Urothelium cell line (cell line): ENCODE measurements at places on chromosomes 5 and 9.
A peak's percentile ranks its signal among the peaks of the same experiment; 100 is the strongest.

DNA sequence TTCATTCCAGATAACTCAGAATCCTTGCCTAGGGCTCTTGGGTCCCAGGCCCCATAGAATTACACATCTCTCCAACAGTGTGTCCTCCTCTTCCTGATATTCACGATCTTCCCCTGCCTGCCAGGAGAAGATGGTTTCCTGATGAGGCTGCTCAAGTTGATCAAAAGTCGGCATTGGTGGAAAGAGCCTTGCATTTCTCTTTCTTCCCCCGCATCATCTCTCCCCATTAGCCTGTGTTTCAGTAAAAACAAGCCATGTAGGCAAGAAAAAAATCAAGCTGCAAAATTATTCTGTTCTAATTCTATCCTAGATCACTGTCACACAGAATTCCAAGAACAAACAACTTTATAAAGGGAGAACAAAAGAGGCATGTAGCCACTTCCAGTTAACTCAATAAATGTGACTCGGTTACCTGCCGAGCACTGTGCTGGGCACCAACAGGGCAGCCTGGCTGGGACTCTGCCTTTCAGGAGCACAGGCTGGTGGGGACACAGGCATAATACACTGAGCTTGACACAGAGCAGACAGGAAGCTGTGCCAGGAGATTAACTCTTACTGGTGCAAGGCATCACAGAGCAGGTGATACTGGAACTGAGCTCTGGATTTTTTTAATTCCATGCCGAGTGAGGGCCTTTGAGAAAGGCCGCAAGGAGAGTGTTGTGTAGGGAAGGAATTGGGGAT lies 25.6 kb downstream of the TMOD1 start:
- no peak for DNase-seq

DNA sequence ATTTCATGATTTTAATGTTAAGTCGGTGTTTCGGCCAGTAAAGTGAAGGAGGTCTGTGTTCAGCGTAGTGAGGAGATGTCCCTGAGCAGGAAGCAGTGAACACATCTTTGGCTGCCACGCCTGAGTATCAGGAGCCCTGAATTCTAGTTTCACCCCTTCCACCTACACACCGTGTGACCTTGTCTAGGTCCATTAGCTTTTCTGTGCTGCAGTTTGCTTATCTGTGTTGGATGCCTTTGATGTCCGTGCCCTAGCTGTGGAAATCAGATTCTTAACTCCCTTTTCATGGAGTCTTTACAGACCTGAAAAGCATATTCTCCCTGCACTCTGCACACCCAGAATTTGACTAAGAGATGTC lies 601 bp downstream of the FBXO38 start:
- peak; percentile 11 for DNase-seq

GRCh38 chr9:2261421-2262103 lies 246.4 kb downstream of the SMARCA2 start:
- no peak for DNase-seq

GRCh38 chr9:77595426-77596095 lies 52.6 kb downstream of the GNA14 start:
- no peak for DNase-seq

GRCh38 chr9:20022410-20022809 lies 233.6 kb upstream of the SLC24A2 start:
- DNase-seq: no peak

DNA sequence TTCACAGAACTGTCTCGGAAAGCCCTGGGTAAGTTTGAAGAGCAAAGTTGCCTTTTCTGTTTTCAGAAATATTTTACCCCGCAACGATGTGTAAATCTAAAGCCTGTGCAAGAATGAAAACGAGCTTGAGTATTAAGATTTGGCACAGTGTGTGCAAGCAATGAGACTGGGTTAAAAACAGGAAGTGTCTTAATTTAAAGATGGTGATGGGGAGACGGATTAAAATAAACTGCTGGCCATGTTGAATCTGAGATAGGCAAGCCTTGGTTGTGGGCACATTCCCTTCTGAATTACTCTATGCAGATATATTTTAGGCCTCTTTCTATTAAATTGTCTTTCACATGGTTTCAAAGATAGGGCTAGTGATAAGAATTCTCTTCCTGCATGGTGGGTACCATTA lies 294.2 kb upstream of the DMRT1 start:
- no peak for DNase-seq

GRCh38 chr5:133232011-133232410 lies 180.2 kb downstream of the HSPA4 start:
- DNase-seq: no peak
